Stomach (tissue), 19 donors: ENCODE measurements at places on chromosomes 13 and 19. TPM values are rescaled to one million over a fixed set of nuclear protein-coding genes. Genes with fewer than 3 reads are reported as not detected.

DNA sequence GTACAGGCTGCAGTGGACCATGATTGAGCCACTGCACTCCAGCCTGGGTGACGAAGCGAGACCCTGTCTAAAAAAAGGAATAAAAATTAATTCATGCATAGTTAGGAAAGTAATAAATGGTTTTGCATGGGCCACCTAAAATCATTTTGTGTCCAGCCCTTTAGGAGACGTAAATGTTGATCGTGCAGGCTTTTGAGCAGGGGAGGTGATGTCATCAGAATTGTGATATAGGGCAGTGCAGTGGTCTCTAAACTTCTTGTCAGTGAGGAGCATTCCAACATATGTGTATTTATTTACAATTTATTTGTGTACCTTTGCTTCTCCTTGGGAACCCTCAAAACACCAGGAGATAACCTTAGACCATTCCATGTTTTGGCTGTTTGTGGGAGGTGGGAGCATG lies 3.0 kb downstream of the SMARCA4 start:
- no peak for DNase-seq

- DNase-seq: no peak
These were observed 223.9 kb downstream of the LHFPL6 start for GRCh38 chr13:39379118-39379517.

BLOC1S3 gene
- total RNA-seq: 4.2 TPM

- no peak for DNase-seq
These were observed 1146.8 kb downstream of the UQCRFS1 start for GRCh38 chr19:28066161-28066560.

DNA sequence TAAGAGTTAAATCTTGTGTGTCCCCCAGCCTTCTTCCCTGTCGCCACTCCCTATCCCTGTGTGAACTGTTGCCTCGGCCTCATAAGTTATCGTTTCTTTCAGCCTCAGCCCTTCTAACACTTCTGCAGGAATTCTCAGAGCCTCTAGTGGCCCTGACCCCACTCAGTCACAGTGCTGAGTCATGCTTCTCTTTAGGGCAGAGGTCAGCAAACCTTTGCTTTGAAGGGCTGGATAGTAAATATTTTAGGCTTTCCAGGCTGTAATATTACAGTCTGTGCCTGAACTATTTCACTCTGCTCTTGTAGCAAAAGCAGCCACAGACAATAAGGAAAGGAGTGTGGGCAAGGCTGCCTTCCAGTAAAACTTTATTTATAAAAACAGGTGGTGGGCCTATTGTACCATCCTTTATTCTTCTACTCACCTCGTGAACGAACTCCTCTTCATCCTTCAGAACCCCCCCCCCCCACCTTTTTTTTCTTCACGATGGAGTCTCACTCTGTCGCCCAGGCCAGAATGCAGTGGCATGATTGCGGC lies 22.1 kb downstream of the MYO9B start:
- no peak for DNase-seq

- DNase-seq: peak; percentile 12
These were observed at the start of gene CACNA1A for GRCh38 chr19:13506471-13506820. Gene CACNA1A (minus strand): TSS chr19:13506479. CDS start chr19:13506224, 255 bp downstream.

- no peak for DNase-seq
These were observed 218.1 kb downstream of the SLITRK5 start for GRCh38 chr13:87889254-87889653.

DNA sequence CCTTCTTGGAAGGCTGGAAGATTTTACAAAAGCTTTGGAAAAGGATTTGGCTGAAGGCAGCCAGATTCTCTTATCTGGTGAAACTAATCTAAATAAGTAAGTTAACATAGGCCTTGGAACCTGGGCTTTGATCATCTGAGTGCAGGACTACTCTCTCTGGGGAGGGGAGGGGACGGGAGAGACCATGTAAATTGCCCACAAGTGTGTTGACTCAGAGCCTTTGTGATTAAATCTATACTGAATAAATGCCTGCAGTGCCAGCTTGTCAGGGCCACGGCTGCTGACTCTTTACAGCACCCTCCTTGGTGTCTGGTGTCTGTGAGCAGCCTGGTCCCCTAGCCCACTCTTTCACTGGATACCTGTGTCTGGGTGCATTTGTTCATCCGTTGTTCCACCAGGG lies 251.4 kb downstream of the ITGBL1 start:
- no peak for DNase-seq

ZNF296 gene
- not detected for total RNA-seq

- DNase-seq: no peak
These were observed 20.3 kb downstream of the LGALS16 start for GRCh38 chr19:39676004-39676403.

DNA sequence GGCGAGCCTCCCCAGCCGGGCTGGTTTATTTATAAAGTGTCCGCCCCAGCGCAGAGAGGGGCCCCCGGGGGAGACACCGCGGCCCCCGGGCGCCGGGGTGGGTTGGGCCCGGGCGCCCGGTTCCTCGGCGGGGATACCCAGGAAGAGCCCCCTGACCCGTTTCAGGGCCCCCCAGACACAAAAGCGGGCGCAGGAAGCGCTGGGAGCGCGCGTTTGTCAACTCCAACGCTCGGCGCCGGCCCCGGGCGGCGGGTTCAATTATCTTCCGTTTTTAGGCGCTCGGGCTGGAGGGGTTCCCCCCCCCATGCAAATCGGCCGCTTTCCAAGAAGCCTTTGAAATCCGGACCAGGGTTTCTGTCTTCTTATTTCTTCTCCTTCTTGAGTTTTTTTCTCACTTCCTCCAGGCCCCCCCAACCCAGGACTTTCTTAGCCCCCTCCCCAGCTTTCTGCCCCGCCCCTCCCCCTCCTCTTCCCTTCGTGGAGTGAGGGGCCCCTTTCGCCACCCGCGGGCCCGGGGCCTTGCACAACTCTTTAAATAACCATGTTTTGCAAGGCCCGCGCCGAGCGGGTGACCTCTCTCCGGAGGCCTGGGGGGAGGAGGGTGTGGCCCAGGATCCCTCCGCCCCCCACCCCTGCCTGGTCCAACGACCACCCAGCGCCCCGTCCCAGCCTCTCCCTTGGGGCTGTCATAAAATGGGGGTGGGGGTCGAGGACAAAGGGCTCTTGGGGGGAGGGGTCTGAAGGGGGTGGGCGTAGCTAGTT lies 935 bp downstream of the ARID3A start:
- peak; percentile 67 for DNase-seq

KLK12 gene
- total RNA-seq: not detected

DNA sequence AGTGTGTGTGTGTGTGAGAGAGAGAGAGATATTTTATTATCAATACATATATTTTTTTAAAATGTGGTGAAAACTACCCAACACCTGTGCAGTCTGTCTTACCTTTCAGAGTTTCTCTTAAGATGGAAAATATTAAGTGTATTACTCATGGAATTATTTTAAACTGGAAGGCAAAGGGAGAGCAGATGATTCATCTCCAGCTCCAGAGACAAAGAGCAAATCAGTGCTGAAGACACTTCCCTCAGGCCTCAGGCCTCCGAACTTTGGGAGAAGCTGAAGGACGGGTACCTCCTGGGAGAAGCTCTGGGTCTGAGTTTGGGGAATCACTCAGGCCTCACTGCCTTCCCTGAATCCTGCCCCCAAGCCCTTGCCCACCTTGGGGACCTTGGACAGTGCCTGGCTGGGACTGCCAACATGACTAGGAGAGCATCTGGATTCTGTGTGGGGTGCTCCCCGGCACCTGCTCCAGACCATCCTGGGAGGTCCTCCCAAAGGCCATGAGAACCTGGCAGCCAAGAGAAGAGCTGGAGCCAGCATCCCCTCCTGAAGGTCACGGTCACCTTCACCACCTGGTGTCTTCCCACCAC lies 170.4 kb upstream of the UBL3 start:
- DNase-seq: no peak

DNA sequence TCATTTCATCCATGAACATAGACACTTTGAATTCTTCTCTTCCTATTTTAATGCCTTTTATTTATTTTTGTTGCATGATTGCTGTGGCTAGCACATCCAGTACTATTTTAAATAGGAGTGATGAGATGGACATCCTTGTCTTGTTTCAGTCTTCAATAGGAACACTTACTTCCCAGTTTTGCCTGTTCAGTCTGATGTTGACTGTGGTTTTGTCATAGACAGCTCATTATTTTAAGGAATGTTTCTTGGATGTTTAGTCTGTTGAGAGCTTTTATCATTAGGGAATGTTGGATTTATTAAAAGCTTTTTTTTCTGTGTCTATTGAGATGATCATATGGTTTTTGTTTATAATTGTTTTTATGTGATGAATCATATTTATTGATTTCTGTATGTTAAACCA lies 586.6 kb downstream of the SLITRK1 start:
- no peak for DNase-seq

OCEL1 gene
- 6.7 TPM for total RNA-seq

SYNE4 gene
- total RNA-seq: 11.2 TPM

DNA sequence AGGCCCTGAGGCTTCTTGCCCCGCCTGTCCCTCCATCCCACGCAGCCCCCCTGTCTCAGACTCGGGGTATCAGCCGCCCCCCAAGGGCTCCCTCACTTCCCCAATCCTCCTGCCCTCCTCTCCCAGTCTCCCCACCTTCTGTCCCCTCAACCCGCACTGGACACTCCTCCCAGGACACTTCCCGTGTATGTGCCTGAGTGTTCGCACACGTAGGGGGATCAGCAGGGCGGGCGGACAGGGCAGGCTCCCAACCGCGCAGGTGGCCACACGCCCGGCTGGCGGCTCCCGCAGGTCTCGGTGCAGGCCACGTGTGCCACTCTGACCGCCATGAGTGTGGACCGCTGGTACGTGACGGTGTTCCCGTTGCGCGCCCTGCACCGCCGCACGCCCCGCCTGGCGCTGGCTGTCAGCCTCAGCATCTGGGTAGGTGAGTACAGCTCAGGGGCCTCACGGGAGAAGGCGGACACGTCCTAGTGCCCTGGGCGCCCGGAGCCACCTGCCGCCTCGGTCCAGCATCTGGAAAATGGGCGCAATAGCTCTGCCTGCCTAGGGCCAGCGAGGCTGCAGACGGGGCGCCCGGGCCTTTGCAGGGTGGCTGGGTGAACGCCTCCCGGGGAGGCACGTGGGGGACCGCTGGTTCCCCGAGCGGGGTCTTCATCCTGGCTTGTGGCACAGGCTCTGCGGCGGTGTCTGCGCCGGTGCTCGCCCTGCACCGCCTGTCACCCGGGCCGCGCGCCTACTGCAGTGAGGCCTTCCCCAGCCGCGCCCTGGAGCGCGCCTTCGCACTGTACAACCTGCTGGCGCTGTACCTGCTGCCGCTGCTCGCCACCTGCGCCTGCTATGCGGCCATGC lies 2.3 kb downstream of the KISS1R start:
- peak; percentile 76 for DNase-seq

GRCh38 chr13:101552786-101553185 lies 100.3 kb downstream of the ITGBL1 start:
- no peak for DNase-seq
